CD8-positive, alpha-beta T cell (primary cell): ENCODE measurements at places on chromosomes 12 and 14. TPM values are rescaled to one million over a fixed set of nuclear protein-coding genes. Genes with fewer than 3 reads are reported as not detected.

CLEC4D gene
- not detected for total RNA-seq

TMEM179 gene
- not detected for total RNA-seq

INTS13 gene
- 12.1 TPM for total RNA-seq

SLC25A21 gene
- not detected for total RNA-seq

DPF3 gene
- total RNA-seq, result 0.28 TPM

CCDC196 gene
- not detected for total RNA-seq

KRT75 gene
- total RNA-seq, result not detected

STXBP6 gene
- not detected for total RNA-seq

TSFM gene
- total RNA-seq, result 37.1 TPM

TMED10 gene
- total RNA-seq, result 129 TPM

DPPA3 gene
- not detected for total RNA-seq

PTGDR gene
- total RNA-seq, result 3.0 TPM

RFLNA gene
- total RNA-seq, result not detected

RND1 gene
- total RNA-seq, result 11.9 TPM

BIN2 gene
- total RNA-seq, result 115 TPM

ARHGEF25 gene
- total RNA-seq, result 0.36 TPM

GLT1D1 gene
- total RNA-seq, result not detected

SOX5 gene
- not detected for total RNA-seq

LRRIQ1 gene
- total RNA-seq, result not detected

NPFF gene
- total RNA-seq, result not detected

IRAK3 gene
- total RNA-seq, result not detected

PTPRB gene
- total RNA-seq, result not detected

INHBC gene
- 0.24 TPM for total RNA-seq

PMEL gene
- total RNA-seq, result not detected

CHGA gene
- total RNA-seq, result not detected

KRT3 gene
- not detected for total RNA-seq

CATSPERB gene
- total RNA-seq, result 4.2 TPM

TMEM30B gene
- 11.5 TPM for total RNA-seq

RD3L gene
- not detected for total RNA-seq

LMNTD1 gene
- total RNA-seq, result not detected

CCDC177 gene
- not detected for total RNA-seq

COCH gene
- not detected for total RNA-seq

CISTR gene
- not detected for total RNA-seq
